ENCODE measurements at places on chromosomes 12 and 14. TPM values are rescaled to one million over a fixed set of nuclear protein-coding genes. Genes with fewer than 3 reads are reported as not detected.
A peak's percentile ranks its signal among the peaks of the same experiment; 100 is the strongest.

- DNase-seq, result peak; percentile 29
Observed at GRCh38 chr12:52231305-52232202, 1.5 kb upstream of the KRT7 start.

DNA sequence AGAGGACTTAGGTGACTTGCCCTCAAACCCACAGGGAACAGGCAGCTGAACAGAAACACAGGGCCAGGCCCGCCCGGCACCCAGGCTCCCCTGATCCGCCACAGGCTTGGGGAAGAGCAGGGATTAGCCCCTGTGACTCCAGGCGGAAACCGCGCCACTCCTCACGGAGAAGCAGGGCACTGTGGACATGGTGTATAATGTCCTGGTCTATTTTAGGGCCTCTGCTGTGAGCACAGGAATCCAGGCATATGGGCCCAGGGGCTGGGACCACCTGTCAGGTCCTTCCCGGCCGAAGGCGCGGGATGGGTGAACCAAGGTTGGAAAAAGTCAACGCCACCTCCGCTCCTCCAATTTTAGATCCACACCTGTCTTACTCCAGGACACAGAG is 34.6 kb upstream of the MEG3 start:
- no peak for DNase-seq

- DNase-seq, result no peak
Observed at GRCh38 chr12:52308806-52309425, 12.3 kb downstream of the KRT83 start.

- no peak for DNase-seq
Observed at GRCh38 chr14:75292886-75293285, 14.3 kb downstream of the FOS start.

- DNase-seq, result no peak
Observed at GRCh38 chr12:8903646-8904045, 10.7 kb upstream of the PHC1 start.

- peak; percentile 86 for DNase-seq
Observed at GRCh38 chr12:13571035-13571434, 374.5 kb downstream of the EMP1 start.

- peak; percentile 27 for DNase-seq
Observed at GRCh38 chr12:612293-612692, 51.0 kb downstream of the NINJ2 start.

DNA sequence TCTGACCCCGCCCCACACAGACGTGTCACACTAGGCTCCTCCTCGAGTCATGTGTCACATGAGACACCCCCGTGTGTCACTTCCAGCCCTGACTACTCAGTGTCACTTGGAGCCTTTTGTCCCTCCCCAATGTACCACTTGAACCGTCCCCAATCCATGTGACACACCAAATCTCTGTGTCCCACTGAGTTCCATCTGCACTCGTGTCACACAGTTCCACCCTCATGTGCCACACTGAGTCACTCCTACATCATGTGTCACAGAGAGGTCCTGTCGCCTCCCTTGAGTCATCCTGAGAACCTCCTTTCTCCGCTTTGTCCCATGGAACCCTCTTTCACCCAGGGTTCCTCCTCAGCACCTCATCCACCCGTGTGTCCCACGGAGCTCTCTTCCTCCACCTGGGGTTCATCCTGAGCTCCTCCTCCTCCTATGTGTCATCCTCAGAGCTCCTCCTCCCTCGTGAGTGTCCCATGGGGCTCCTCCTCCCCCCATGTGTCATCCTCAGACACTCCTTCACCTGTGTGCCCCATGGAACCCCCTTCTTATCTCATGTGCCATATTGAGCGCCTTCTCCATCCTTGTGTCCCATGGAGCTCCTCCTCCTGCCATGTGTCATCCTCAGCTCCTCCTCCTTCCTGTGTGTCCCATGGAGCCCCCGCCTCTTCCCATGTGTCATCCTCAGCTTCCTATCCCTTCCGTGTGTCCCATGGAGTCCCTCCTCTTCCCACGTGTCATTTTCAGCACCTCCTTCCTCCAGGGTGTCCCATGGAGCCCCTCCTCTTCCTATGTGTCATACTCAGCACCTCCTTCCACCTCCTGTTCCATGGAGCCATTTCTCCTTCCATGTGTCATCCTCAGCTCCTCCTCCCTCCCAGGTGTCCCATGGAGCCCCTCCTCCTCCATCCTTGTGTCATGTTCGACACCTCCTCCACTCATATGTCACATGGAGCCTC is 32.0 kb downstream of the RTL1 start:
- no peak for DNase-seq

DNA sequence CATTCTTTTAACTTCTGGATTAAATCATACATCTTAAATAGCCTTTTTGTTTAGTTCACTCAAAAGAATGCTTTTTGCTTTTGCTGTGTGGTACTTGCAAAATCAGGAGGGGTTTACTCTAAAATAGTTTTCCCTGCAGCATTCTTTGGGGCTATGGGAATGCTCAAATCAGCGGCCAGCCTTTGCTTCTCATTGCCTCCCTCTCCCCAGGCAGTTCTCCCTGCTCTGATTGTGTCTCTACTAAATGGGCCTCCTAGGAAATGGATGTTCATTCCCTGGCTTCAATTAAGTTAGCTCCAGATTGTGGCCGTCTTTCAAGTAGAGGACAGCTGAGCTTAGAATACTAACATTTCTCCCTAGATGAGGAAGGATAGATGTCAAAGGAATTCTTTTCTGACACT is 4.4 kb downstream of the TULP3 start:
- peak; percentile 34 for DNase-seq

DNA sequence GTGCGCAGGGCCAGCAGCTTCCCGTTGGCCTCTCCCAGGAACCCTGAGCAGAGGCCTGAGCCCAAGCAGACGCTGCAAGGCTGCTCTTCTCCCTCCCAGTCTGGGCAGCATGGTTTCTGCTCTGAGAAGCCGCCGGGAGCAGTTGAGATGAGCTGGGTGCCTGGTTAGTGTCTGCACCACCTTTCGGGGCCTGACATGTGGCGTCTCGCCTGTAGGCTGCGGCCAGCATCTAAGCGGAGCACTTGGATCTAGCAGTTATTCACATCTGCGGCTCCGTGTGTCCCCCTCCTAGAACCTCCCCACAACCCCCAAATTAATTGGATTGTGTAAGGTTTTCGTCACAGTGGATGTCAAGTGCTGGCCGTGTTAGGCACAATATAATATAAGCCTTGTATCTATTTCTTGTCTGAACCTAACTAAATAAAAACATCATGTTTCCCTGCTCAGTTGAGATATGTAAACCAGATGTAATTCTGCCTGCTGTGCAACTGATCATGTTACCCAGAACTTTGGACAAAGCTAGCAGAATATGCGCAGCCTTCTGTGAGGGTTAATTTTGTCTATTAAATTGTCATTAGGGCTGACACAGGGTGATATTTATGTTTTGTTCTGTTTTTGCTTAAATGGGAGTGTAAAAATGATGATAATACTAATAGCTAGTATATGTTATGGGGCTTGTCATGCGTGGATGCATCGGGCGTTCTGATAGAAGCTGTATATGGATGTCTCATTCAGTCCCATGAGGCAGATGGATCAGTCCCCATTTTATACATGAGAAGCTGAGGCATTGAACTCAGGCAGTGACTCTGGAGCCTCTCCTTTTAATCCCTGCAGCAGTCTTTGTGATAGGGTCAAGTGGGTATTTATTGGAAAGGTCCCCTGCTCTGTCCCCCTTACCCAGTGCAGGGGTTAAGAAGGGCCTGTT is 45.8 kb downstream of the ELK3 start:
- no peak for DNase-seq

DNA sequence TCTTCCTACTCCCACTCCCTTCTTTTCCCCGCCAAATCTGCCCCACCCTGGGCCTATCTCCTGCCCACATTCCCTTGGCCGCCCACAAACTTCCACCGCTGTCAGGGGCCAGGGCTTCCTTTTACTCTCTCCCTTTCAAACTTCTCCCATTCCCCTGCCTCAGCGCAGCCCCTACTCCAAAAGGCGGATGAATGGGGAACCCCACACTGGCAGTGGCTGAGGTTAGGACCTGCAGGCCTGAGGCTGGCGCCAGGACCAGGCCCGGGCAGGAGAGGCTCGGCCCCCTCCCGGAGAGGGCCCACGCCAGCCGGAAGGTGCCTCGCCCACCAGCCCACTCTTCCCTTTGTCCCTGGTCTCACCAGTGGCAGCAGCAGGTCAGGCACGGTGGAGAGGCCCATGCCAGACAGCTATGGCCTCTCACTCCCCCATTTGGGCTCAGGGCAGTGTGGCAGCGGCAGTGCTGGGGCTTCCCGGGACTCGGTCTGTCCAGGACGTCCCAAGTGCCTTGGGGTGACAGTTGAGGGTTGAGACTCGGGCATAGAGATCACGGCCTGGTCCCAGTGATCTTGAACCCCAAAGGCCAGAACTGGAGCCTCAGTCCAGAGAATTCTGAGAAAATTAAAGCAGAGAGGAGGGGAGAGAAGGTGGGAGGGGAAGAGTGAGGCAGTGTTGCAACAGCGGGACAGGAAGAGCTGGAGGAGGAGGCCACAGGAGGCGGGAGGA is at the start of gene TNFRSF1A:
Gene TNFRSF1A, minus strand, starts transcription at position 660 of the 723 bp plus-strand sequence. Its CDS starts 262 bp downstream, at position 398.
- peak; percentile 81 for DNase-seq

GRCh38 chr12:83016218-83016835 is 329.6 kb downstream of the TMTC2 start:
- DNase-seq, result peak; percentile 34

DNA sequence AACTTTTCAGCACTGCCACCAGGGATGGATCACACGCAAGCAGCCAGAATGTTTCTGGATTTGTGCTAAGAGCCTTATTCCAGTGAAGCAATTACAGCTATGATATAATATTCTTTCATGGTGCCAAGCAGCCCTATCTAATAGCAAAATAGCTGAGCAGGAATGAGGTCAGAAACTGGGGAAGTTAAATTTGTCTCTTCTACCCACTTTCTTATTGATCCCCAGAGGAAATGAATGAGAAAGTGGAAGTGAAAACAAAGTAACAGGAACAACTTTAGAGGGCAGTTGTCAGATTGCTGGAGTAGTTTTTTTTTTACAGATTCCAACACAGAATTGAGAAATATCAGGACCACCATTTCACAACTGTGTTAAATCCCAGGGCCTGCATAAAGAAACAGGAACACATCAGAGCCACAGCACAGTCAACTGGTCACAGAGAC is 44.8 kb downstream of the GCH1 start:
- no peak for DNase-seq

DNA sequence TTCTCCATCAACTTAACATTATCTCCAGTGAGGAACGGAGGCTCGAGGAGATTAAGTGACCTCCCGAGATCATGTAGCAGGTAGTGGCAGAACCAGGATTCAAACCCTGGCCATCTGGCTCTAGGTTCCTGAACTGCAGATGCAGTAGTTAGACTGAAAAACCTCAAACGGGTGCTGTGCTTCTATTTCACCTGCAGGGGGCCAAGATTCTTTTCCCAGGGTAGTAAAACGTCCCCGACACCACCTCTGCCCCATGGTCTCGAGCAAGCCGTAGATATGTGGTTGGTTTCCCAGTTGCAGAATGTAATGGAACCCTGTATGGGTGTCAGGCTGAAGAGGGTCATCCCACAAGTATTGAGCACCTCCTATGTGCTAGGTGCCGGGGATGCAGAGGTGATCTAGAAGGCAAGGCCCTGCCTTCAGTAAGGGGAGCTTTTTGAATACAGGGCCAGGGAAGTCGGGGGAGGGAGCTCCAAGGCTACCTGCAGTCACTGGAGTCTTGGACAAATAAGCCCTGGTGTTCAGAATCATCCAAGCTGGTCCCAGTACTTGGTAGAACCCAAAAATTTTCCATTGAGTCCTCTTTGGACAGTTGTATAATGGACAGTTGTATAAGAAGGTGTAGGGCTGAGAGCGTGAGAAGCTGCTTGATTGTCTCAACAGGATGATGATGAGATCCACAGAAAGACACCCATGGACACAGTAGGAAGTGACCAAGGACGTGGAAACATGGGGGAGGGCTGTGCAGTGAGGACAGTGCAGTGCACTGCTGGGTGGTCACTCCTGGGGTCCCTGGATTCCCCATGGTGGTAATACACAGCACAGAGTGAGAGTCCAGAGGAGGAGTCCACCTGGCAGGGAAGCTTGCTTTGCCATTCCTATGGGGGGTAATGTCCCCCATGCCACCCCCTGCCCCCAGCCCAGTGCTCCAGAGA is 197.2 kb downstream of the CHST11 start:
- peak; percentile 61 for DNase-seq

- DNase-seq, result no peak
Observed at GRCh38 chr14:87698481-87698880, 294.5 kb downstream of the GALC start.

DNA sequence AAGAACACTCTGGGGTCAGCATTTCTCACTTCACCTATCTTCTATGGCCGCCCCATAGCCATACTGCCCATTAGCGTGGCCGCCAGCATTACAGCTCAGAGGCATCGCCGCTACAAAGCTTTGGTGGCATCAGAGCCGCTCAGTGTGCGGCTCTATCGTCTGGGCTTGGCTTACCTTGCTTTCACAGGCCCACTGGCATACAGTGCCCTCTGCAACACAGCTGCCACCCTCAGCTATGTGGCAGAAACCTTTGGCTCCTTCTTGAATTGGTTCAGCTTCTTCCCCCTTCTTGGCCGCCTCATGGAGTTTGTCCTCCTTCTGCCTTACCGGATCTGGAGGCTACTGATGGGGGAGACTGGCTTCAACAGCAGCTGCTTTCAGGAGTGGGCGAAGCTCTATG is 2.6 kb downstream of the DNAJC22 start:
- no peak for DNase-seq

DNA sequence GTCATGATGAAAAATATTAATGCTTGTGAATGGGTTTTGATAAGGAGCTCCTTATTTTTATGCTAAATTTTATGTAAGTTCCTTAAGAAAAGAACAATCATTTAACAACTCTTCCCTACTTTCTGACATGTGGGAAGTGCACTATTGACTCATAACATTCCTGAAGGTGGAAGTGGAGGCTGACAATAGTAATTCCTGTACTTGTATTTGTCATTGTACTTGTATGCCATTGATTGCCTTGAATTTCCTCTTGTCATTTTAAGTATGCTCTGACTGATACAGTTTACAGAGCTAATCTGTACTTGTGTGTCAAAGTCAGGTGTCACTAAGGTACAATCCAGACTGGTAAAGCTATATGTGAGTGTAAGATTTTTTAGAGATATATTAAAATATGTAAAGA is 440.0 kb downstream of the SLC16A7 start:
- DNase-seq, result no peak

- no peak for DNase-seq
Observed at GRCh38 chr12:131950182-131950913, 606 bp downstream of the EP400 start.

DNA sequence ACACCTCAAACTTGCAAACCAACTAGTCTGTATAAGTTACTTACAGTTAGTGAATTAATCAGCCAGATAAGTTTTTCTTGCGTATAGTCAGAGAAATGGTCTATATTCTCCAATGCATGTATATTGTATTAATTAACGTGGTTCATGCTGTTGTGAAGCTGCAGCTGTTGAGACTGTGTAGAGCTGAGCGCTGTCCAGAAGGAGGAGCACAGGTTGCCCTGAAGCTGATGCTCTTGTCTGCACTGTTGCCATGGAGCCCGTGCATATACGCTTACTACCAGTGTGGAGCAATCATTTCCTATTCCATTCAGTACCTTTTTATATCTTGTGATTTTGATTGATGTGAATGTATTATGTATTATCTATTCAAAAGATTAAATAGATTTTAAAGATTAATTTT is 74.3 kb upstream of the ARID2 start:
- DNase-seq, result peak; percentile 34

- no peak for DNase-seq
Observed at GRCh38 chr12:127339065-127339464, 927.9 kb upstream of the TMEM132C start.

- DNase-seq, result no peak
Observed at GRCh38 chr12:65450625-65451024, 172.1 kb downstream of the MSRB3 start.

- no peak for DNase-seq
Observed at GRCh38 chr12:86261142-86261541, 5.0 kb upstream of the MGAT4C start.

The GUCY2C gene
- total RNA-seq, result 0.11 TPM

The BATF gene
- total RNA-seq, result not detected

The ALG10 gene
- total RNA-seq, result 10.1 TPM

The SMIM41 gene
- not detected for total RNA-seq

The ASCL1 gene
- total RNA-seq, result 0.29 TPM

The RNF41 gene
- 47.7 TPM for total RNA-seq
